ENCODE measurements at places on chromosomes 6 and 20.

DNA sequence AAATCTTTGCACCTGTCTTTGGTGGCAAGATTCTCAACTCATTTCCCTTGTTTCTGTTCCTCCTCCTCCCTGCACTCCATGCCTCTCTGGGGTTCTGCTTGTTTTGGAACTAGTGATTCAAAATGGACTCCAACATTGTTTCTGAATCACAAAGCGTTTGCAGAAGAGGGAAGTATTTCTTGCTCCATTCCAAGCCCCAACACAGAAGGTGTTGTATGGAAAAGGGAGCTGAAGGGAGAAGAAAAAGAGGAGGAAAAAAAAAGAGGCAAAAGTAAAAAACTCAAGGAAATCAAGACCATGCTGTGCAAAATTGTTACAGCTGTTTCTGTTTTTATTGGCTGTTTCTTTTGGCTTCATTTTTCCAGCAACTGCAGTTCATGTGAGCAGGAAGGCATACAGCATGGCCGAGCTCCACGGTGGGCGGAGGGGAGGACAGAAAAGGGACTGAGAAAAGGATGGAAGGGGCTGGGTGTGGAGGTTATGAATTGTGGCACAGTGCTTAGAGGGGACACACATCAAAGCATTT lies 66.9 kb upstream of the PRL start:
- DNase-seq: no peak

GRCh38 chr20:57476641-57477461 lies 48.1 kb downstream of the CTCFL start:
- DNase-seq: no peak

GRCh38 chr6:49606721-49607390 lies 29.8 kb downstream of the RHAG start:
- DNase-seq: peak; percentile 86

GRCh38 chr20:11375335-11375734 lies 542.4 kb upstream of the BTBD3 start:
- no peak for DNase-seq

DNA sequence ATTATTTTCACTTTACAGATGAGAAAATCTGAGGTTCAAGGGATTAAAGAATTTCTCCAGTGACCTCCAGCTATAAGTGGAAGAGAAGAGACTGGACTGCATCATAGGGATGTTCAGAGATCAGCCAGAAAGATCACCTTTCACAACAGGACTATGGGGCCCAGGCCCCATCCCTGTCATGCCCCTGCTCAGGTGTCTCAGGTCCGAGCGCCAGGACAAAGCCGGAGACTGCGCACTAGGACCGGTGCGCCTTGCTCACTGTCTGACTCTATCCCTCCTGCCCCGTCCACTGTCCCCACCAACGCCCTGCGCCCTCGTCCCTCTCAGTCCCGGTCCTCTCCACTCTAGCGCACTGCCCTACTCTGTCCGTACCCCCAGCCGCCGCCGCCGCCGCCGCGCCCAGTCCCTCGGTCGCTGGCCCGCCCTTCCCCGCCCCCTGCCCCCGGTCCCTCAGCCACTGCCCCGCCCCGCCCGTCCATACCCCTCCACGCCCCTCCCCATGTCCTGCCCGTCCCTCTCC lies 521 bp upstream of the RAD21L1 start:
- peak; percentile 69 for DNase-seq
